ENCODE measurements at places on chromosomes 4 and X. TPM values are rescaled to one million over a fixed set of nuclear protein-coding genes. Genes with fewer than 3 reads are reported as not detected.

- DNase-seq: no peak
These were observed 9.2 kb upstream of the PDHA2 start for GRCh38 chr4:95830651-95831050.

GRCh38 chr4:83340692-83341343, 6.2 kb upstream of the HPSE start:
- no peak for DNase-seq

- no peak for DNase-seq
These were observed 28.3 kb upstream of the WDR19 start for GRCh38 chr4:39154009-39154408.

GRCh38 chr4:1472148-1472797, 66.0 kb upstream of the NKX1-1 start:
- DNase-seq: no peak

DNA sequence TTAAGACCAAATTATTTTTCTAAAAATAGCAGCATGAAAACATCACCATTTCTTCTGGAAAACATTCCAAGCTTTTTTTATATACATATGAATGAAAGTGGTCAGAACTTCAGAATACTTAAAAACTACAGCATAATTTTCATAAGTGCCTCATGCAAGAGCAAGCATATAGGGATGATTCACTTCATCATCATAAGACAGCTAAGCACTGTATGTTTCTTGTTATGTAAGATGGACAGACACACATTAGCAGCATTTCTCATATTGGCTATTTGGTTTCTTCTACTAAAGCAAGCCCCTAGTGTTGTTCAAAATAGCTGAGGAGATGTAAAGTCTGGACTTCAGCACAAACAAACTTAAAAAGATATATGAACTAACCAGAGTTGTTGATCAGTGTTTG, 213.1 kb upstream of the NOCT start:
- DNase-seq: no peak

DNA sequence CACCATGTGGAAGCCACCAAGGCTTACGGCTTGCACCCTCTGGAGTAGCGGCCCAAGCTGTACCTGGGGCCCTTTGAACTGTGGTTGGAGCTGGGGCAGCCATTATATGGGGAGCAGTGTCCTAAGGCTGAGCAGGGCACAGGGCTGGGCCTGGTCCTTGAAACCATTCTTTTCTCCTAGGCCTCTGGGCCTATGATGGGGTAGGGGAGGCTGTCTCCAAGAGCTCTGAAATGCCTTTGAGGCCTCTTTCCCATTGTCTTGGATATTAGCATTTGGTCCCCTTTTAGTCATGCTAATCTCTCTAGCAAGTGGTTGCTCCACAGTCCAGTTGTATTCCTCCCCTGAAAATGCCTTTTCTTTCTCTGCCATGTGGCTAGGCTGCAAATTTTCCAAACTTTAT, 96.4 kb upstream of the ARX start:
- no peak for DNase-seq

DNA sequence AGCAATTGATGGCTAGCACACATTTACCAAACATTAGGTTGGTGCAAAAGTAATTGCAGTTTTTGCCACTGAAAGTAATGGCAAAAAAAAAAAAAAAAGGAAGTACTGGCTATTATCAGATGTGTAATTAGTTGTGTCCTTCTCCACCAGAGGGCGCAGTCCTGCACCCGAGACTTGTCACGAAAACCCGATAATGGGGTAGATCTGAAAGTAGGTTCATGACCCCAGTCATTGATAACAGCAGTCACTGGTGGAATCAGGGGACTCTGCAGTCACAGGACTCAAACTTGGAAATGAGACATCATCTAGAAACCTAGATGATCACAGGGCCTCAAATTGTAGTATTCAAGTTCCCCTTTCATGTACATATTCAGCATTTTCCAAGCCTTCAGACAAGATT, 13.1 kb upstream of the ACOT9 start:
- DNase-seq: no peak

GRCh38 chr4:39103291-39103690, 41.3 kb downstream of the KLHL5 start:
- DNase-seq: no peak

- DNase-seq: no peak
These were observed 159.9 kb downstream of the RAP1GDS1 start for GRCh38 chr4:98421111-98421510.

- no peak for DNase-seq
These were observed 8.5 kb upstream of the KLHL34 start for GRCh38 chrX:21666679-21667078.

DNA sequence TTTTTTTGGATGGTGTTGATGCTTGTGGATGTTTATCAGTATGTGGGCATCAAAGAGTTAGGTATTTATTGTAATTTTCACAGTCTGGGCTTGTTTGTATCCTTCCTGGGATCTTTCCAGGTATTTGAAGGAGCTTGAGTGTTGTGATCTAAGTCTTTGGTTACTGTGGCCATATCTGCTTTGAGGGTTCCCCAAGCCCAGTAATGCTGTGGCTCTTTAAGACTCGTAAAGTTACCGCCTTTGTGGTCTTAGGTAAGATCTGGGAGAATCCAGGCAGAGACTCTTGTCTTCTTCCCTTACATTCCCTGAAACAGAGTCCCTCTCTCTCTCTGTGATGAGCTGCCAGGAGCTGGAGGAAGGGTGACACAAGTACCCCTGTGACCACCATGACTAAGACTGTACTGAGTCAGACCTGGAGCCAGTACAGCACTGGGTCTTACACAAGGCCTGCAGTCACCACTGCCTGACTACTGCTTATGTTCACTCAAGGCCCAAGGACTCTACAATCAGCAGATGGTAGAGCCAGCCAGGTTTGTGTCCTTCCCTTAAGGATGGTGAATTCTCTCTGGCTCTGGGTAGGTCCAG, 62.2 kb downstream of the FMR1NB start:
- DNase-seq: no peak

GPR34 gene
- not detected for total RNA-seq

IQCM gene
- total RNA-seq: not detected

IGFBP7 gene
- 9.5 TPM for total RNA-seq

CCKAR gene
- total RNA-seq: not detected

COL25A1 gene
- total RNA-seq: not detected

ARX gene
- 0.15 TPM for total RNA-seq

N4BP2 gene
- total RNA-seq: 8.5 TPM

LRIT3 gene
- 0.05 TPM for total RNA-seq

Measured in Panc1 (cell line).